ENCODE measurements at places on chromosomes 4 and X.

GRCh38 chrX:40263014-40263560 lies 165.3 kb upstream of the BCOR start:
- DNase-seq: no peak

DNA sequence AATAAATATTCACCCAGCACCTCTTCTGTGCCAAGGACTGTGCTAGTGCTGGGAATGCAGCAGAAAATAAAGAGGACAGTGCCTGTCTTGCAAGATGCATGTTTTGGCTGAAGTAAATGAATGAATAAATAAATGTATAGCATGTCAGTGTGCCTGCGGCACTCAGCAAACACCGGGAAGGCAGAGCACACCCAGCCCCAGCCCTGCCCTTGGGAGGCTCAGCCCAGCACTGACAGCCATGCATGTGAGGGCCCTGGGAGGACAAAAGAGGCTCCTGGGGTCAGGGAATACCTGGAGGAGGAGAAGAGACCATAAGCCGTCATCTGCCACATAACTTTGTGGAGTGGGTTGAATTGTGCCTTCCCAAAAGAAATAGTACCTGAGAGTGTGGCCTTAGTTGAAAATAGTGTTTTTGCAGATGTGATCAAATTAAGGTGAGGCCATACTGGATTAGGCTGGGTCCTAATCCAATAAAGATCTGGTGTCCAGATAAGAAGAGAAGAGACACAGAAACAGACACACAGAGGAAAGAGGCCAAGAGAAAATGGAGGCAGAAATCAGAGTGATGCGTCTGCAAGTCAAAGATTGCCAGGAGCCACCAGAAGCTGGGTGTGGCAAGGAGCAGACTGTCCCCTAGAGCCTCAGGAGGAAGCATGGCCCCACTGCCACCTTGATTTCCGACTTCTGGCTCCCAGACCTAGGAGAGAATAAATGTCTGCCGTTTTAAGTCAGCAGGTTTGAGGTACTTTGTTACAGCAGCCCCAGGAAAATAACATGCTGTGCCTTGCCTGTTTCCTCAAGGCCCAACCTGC lies 16.3 kb downstream of the C4orf50 start:
- no peak for DNase-seq

DNA sequence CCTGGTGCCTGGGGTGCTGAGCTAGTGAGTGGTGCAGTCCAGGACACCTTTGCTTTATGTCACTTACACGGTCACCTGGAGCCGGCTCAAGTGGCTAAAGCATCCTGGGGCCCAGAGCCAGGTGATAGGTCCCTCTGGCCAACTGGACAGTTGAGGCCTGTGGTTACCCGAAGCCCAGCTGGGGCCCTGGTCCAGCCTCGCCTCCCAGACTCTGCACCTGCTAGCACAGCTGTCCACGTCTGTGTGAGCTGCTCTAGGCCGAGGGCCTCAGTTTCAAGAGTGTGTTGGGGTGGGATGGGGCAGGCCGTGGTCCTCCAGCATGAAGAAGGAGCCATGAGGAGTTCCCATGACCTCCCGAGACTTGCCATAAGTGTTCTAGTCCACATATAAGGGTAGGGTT lies 7.7 kb upstream of the ADD1 start:
- no peak for DNase-seq

GRCh38 chr4:113659127-113659526 lies 102.4 kb downstream of the CAMK2D start:
- no peak for DNase-seq

DNA sequence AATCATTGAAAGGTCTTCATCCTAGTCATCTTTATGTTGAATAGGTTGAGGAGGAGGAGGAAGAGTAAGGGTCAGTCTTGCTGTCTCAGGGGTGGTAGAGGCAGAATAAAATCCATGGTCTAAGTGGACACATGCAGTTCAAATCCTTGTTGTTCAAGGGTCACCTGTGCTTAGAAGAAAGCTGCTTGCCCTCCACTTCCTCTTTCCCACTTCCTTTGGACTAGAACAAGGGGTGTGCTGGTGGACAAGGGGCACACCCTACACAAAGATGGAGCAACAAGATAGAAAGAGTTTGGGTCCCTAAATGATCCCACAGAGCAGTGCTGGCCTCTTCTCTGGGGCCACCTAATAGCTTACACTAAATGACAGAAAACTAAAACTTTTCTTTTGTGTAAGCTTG lies 47.9 kb downstream of the HSD17B13 start:
- no peak for DNase-seq

DNA sequence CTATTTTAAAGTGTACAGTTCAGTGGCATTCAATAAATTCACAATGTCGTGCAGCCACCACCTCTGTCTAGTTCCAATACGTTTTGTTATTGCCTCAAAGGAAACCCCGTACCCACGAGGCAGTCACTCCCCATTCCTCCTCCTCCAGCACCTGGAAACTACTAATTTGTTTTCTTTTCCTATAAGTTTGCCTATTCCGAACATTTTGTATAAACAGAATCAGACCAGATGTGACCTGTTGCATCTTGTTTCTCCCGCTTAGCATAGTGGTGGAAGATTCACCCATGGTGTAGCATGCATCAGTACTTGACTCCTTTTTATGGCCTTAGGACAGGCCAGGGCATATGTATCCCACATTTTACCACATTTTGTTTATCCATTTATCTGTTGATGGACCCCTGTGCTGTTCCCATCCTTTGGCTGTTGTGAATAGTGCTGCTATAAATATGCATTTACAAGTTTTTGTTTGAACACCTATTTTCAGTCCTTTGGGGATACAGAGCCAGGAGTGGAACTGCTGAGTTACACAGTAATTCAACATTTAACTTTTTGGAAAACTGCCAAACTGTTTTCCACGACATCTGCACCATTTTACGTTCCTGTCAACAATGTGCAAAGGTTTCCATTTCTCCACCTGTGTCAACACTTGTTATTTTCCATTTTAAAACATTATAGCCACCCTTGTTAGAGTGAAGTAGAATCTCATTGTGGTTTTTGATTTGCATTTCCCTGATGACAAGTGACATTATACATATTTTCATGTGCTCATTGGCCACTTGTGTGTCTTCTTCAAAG lies 57.8 kb upstream of the STX18 start:
- DNase-seq: no peak

GRCh38 chrX:12947545-12948235 lies 27.2 kb upstream of the TMSB4X start:
- DNase-seq: no peak

DNA sequence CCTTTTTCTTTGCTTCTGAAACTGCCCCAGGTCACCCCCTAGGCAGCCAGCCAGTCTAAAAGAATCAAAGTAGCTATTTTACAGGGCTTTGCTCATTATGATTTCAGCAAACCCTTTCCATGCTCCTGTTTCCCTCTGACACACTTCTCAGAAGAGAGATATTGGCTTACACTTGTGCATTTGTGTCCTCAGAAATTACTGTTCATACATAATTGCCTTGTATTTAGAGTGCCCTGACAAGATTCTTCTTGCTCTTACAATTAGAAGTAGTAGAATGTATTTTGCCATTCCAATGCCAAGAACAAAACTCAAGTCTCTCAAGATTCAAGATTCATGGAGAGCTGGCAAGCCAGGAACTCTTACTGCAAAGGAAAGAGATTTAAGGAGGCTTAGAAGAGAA lies 531.0 kb upstream of the ZFP42 start:
- no peak for DNase-seq

GRCh38 chrX:153338836-153339235 lies 4.9 kb downstream of the ZNF275 start:
- DNase-seq: no peak

- DNase-seq: no peak
Measured at GRCh38 chr4:145498430-145498829, 16.8 kb downstream of the SMAD1 start.

DNA sequence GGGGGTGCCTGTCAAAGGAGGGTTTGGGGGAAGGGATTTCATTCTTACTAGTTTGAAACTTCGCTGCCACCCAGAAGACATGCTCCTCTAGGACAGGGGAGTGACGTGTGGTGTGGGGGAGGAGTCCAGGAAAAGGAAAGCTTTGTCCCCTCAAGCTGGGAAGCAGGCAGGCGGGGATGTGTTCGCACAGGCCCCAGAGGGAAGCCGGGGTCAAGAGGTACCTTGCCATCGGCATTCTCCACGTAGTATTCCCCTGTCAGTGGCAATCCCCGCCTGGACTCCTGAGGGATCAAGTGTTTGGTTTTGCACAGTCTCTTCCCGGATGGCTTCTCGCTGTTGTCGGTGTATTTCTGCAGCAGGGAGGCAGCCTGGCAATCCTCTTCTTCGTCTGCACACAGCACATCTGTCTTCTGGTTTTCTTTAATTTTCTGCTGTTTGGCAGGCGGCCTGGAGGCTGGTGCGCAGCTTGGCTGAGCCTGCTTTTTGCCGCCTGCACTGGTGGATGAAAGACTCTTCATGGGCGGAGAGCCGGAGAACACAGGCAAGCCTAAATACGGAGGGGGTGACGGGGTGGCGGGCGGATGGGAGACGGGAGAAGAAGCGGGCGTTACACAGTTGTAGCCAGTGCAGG lies 35.1 kb downstream of the BCOR start:
- no peak for DNase-seq

DNA sequence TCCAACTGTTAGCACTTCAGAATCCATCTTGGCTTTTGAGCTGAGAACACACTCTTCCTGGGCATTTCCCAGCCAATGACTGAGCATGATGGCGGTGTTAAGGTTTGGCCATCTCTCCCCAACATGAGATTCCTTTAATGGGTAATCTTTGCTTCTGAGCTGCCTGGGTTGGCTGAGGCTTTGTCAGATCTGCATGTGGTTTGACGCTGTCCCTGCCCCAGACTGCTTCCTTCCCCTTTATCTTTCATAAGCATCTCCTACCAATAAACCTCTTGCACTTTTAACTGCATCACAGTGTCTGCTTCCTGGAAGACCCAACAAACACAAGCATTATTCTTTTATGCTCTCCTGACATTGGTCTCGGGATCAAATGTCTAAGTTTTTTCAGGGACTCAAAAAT lies 31.5 kb upstream of the DIPK2B start:
- DNase-seq: no peak

GRCh38 chr4:94917146-94917545 lies 159.4 kb downstream of the BMPR1B start:
- no peak for DNase-seq

DNA sequence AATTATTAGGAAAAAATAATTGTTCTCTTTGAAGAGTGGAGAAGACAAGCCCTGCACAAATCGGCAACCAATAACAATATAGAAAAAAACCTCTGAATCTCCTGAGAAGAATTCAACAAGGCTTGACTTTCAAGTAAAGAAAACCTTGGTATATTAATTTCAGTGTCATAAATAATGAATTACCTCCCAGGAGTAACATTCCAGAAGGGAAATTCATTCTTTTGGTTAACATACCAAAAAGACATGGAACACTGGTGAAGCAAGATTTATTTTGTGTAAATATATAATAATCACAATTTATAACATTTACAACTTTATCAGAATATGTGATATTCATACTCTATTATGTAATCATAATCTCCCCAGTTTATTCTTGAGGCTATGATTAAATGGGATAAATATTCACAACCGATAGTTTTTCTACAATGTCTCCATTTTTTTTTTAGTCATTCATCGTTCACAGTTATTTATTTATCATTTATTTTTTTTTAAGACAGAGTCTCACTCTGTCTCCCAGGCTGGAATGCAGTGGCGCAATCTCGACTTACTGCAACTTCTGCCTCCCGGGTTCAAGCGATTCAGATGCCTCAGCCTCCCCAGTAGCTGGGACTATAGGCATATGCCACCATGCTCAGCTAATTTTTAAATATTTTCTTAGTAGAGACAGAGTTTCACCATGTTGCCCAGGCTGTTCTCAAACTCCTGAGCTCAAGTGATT lies 53.0 kb upstream of the RPS6KA6 start:
- no peak for DNase-seq

DNA sequence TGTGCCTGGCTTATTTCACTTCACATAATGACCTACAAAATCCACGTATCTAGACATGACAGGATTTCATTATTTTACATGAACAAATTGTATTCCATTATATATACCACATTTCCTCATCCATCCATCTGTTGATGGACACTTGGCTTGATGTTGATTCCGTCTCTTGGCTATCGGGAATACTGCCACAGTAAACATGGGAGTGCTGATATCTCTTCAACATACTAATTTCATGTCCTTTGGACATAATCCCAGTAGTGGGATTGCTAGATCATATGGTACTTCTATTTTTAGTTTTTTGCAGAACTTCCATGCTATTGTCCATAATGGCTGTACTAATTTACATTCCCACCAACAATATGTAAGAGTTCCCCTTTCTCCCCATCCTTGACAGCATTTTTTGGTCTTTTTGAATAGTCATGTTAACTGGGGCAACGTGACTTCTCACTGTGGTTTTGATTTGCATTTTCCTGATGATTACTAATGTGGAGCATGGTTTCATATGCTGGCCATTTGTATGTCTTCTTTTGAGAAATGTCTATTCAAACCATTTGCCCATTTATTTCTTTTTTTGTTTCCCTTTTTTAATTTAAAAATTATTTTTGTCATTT lies 68.9 kb downstream of the HTRA3 start:
- no peak for DNase-seq

DNA sequence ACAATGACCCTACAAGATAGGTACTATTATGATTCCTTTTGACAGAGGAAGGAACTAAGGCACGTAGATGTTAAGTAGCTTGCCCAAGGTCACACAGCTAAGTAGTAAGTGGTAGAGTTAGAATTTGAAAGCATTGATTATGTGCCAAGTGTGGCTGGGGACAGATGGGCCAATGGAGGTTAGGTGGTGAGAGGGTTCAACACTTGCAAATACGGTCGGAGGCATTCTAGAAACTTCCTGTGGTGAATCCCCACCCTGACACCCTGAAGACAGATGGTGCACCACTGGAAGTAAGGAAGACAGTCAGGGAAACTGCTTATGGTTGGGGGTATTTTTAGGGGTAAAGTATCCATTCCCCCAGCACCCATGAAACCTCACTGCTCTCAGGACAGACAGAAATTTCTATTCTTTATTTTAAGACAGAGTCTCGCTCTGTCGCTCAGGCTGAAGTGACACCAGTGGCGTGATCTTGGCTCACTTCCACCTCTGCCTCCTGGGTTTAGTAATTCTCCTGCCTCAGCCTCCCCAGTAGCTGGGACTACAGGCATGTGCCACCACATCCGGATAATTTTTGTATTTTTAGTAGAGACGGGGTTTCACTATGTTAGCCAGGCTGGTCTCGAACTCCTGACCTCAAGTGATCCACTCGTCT lies 142.5 kb downstream of the RASL11B start:
- no peak for DNase-seq

DNA sequence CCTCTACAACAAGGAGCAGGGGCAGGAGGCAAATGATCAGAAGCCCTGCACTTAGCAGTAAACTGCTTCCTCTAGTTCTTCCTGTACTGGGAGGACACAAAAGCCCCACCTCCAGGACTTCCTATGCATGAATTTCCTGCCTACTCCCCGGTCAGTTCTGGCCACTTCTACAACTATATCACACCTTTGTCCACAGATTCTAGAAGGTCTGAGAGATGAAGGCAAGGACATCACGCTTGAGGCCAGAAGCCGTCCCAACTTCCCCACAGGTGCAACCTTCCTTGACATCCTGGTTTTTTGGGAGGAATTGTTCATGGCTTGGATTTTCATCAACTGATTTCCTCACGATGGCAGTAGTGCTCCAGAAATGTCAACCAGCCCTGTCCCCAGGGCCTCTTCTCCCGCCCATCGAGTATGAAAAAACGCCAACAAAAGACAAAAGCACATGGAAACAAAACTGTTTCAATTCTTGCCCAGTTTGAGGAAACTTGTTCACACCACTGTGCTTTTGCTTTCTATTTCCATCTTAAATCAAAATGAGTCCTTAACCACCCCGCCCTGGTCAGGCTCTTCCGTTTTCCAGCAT lies 206.5 kb upstream of the STK26 start:
- DNase-seq: peak; percentile 43

GRCh38 chr4:120355881-120356280 lies 289.2 kb upstream of the MAD2L1 start:
- DNase-seq: no peak

GRCh38 chr4:108900018-108900580 lies 137.2 kb upstream of the ETNPPL start:
- DNase-seq: no peak
